ENCODE measurements at places on chromosomes 7 and 10.

DNA sequence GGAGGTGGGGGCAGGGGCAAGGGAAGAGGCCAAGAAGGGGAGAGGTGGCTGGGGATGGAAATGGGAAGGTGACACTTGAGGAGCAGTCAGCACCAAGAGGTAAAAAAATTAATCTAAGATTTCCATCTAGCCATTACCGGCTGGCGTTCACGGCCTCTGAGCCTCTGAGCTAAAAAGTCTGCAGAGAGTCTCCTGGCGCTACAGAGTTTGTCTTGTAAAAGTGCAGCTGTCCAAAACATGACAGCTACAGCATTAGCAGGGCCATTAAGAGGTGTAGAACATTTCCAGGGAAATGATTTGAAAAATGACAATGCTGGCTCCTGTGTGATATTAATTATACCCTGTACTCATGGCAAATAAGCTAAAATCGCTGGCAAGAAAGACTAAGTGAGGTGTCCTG, 167.6 kb downstream of the LRMDA start:
- no peak for DNase-seq

- no peak for DNase-seq
These were observed 18.5 kb upstream of the ACBD5 start for GRCh38 chr10:27258838-27259812.

GRCh38 chr7:33590916-33591315, 314.4 kb upstream of the BMPER start:
- no peak for DNase-seq

- DNase-seq, result peak; percentile 55
These were observed 32.2 kb downstream of the FOXL3 start for GRCh38 chr7:322111-322671.

DNA sequence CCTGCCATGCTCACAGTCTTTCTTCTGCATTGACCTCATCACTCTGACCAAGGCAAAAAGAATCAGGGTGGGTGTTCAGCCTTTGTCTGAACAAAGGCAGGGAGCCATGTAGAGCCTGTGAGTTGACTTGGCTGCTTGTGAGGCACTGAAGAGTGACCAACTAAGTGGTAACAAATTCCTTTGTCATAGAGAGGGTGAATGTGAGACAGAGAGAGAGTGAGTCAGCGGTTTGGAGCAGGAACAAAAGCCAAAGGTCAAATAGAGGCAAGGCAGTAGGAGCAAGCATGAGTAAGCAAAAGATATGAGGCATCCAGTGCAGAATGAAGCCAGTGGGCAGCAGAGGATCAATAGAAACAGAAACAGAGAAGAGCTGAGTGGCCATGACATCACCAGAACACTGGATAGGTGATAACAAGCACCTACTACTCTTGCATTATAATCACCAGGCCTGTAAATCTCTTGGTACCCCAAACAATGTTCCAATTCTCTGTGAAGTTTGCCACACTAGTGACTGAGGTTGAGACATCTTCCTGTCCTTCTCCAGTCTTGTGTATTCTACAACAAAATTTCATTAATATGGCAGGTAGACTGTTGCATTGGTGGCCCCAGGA, 116.2 kb upstream of the LAMB4 start:
- no peak for DNase-seq

- DNase-seq, result no peak
These were observed 91.6 kb upstream of the KMT2E start for GRCh38 chr7:104922182-104923009.

Measured in CD14-positive monocyte (primary cell).